ENCODE measurements at places on chromosomes 7 and 10.

- DNase-seq: no peak
Measured at GRCh38 chr7:147415991-147416390, 1174.6 kb upstream of the C7orf33 start.

DNA sequence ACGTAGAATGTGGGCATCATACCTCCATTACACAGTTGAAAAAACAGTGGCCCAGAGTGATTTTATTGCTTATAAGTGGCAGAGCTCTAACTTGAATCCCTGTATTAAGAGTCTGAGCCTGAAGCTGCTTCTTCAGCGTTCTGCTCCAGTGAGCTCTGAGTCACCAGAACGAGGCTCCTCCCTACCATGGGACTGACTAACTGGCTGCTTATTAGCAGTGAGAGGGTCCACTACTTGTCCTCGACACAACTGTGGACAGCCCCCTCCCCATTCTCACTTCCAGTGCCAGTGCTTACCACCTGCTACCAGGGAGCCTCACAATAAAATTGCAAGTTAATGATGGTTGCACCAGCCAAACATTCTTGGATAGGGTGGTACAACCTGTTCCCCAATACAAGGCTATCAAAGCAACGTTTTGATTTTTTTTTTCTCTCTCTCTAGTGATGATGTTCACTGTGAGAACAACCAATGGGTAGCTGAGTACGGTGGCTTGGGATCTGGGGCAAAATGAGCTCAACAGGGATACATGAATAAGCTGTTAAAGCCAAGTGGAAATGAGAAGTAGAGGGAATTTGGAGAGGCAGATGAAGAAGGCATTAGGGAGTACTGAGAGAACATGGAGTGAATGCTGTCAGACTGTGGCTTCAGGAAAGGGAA, 2.7 kb upstream of the NRG3 start:
- no peak for DNase-seq

DNA sequence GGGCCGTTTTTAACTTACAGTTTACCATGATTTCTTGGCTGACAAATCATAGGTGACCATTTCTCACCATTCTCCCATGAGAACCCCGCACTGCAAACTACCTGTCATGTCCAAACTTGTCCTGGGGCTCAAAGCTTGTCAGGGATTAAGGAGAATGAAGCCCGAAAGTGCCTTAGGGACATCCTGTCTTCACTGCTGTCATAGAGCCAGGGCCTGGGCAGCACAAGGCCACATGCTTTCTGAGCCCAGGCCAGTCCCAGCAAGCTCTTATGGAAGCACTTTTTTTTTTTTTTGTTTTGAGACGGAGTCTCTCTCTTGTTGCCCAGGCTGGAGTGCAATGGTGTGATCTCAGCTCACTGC, 33.9 kb downstream of the CCM2 start:
- DNase-seq: no peak

GRCh38 chr10:14358886-14359573, 28.3 kb upstream of the FRMD4A start:
- no peak for DNase-seq

Measured in CD8-positive, alpha-beta memory T cell (primary cell).